Smooth muscle cell of the coronary artery (primary cell): ENCODE measurements at places on chromosomes 4 and X. TPM values are rescaled to one million over a fixed set of nuclear protein-coding genes. Genes with fewer than 3 reads are reported as not detected.

Gene ARHGAP6
- total RNA-seq: 1.6 and 8.3 TPM in 2 replicates

Gene RRAGB
- total RNA-seq: 27.1 and 69.4 TPM in 2 replicates

Gene PSAPL1
- not detected in 2 replicates for total RNA-seq

Gene RHOXF1
- not detected in 2 replicates for total RNA-seq

Gene PPP4R3C
- not detected in 2 replicates for total RNA-seq

Gene HMX1
- total RNA-seq: not detected in 2 replicates

Gene IL15
- 0.75 and 6.9 TPM in 2 replicates for total RNA-seq

Gene CYSLTR1
- total RNA-seq: not detected in 2 replicates

Gene UBE2K
- total RNA-seq: 13.6 and 33.1 TPM in 2 replicates

Gene HS6ST2
- 0.08 TPM in 1 of 2 replicates, not detected in the other for total RNA-seq

Gene RBM46
- total RNA-seq: under 0.01 TPM in 1 of 2 replicates, not detected in the other
